ENCODE measurements at places on chromosomes 12 and 14.

GRCh38 chr14:104149617-104150135, 11.3 kb downstream of the KIF26A start:
- no peak for DNase-seq

GRCh38 chr12:26172539-26172938, 22.8 kb upstream of the SSPN start:
- no peak for DNase-seq

GRCh38 chr14:50303744-50304471, 8.1 kb downstream of the L2HGDH start:
- DNase-seq = no peak

GRCh38 chr14:75428230-75429104, 645 bp downstream of the JDP2 start:
- peak; percentile 32 for DNase-seq
